ENCODE measurements at places on chromosomes 6 and 20.
A peak's percentile ranks its signal among the peaks of the same experiment; 100 is the strongest.

GRCh38 chr6:138404666-138405337 is 779 bp downstream of the HEBP2 start:
- no peak for DNase-seq

DNA sequence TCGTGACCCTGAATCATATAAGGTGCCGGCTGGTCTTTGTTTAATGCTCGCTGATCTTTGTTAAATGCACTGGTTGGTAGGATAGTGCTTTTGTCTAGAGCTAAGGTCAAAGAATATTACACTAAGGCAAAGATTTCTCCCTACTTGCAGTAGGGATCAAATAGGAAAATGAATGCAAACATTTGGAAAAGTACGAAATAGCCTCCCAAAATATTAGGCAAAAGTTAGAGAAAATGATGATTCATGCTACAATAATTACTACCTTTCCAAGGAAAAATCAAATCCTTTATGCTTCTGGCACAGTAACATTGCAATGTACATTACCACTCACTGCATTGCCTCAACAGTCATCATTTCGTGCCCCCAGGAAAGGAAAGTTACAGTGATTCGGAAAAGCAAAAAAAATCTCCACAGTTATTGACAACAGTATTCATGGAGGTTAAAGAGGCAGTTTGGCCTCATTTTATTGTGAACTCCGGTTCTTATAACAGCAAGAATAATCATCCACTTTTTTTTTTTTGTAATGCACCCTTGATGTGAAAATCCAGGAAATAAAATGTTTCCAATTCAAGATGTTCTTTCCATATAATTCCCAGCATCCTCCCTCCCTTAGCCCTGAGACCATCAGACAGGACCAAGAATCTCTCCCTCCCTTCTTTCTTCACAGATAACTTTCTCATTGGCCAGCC is 61.7 kb upstream of the ZMYND8 start:
- no peak for DNase-seq

GRCh38 chr20:23118766-23119165 is 32.6 kb upstream of the CD93 start:
- DNase-seq: no peak

GRCh38 chr6:116059713-116060571 is 749 bp downstream of the FRK start:
- no peak for DNase-seq

- DNase-seq: peak; percentile 37
Observed at GRCh38 chr6:147950623-147950987, 392.0 kb upstream of the SASH1 start.

DNA sequence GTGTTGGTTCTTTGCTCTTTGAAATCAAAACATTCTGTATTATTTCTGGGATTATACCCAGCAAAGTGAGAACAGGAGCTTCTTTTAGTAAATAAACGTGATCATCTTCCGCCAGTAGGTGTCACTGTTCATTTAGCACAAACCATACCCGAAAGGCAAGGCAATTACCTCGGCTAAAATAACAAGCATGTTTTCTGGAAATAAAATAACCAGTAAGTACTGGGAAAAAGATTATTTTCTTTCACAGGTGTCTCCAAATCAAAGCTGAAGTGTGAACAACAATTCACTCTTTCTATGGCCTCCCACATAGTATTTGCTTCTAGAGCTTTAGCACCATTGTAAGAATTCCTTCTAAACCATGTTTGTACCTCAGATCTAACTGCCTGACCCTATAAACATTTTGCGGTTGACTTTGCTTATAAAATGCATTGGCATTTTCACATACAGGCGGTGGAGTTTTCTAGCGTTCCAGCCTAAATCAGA is 144.6 kb upstream of the AGPAT4 start:
- peak; percentile 82 for DNase-seq

GRCh38 chr20:36883977-36884535 is 8.1 kb downstream of the TLDC2 start:
- DNase-seq: no peak

- no peak for DNase-seq
Observed at GRCh38 chr20:3177746-3178485, 4.6 kb upstream of the LZTS3 start.

DNA sequence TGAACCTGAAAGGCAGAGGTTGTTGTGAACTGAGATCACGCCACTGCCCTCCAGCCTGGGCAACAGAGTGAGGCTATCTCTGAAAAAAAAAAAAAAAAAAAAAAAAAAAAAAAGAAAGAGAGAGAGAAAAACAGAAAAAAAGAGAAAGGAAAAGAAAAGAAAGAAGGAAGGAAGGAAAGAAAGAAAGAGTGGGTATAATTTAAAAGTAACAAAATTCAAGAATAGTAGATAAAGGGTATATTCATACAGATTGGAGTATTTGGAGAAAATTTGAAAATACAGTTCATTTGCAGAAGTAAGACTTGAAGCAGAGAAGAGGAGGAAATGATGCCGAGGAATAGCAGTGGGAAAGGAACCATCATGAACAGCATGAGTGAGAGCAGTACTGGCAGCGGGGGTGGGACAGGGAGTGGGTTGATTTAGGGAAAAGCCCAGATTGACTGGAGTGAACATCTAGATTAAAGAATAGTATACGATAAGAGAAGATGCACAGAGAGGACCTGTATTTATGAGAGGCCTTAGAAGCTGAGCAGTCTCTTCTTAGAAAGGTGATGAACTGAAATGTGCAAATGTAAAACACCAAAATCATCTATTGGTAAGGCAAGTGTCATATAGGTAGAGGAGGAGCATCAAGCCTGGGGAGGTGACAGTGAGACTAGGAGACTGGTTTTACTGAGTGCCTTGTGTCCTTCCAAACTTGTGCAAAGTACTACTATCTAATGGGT is 17.8 kb upstream of the HLA-DRB1 start:
- no peak for DNase-seq

DNA sequence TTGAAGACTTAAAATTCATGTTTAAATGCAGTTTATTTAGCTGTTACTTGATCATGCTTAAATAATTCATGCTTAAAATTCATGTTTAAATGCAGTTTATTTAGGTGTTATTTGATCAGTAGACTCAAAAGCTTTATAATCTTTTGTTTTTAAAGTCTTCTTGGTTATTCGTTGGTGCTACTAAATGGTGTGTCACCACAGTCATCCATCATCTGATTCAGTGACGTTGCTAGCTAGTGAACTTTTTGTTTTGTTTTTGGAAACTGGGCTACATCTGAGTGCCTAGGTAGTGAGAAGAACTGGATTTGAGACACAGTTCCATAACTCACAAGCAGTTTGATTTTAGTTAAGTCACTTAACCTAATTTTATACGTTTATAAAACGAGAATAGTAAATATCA is 20.9 kb downstream of the SCAF8 start:
- DNase-seq: no peak

- no peak for DNase-seq
Observed at GRCh38 chr6:102798636-102799035, 1405.1 kb downstream of the GRIK2 start.
